ENCODE measurements at places on chromosomes 1 and 21.

DNA sequence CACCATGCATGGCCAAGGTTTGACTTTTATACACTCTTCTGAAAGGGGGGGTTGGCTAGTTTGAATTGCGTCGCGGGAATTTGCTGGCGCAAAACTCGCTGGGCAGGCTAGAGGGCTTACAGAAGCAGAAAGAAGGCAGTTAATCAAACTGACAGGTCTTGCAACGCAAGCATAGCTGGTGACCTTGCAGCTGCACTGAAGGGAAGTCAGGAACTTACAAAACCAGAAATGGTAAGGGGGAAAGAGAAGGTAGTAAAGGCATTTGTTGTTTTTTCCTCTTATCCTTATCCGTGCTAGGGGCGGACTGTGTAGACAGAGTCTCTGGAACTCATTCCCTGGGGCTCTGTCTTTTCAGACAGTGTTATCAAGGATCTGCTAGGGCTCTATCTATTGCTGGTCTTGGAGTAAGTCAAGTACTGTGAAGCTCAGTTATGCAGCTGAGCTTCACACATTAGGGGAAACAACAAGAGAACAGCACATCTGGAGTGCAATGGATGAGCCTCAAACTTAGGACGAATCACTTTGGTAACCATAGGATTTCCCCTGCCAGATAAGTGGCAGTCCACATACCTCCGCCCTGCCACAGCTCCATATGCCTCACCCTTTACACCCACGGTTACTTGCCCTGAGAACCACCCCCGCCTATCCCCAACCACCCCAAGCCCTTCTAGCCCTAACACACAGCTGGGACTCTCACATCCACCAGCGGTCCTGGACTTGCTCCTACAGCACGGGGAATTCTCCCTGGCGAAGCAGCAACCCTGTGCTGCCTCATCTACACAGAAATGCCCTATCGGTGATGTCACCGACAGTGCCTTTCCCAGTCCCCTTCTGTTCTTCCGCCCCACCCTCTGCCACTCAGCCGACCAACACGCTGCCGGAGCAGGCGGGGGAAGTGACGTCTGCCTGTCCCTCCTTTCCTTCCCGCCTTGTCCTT, 251.4 kb downstream of the FAM72C start:
- no peak for DNase-seq

DNA sequence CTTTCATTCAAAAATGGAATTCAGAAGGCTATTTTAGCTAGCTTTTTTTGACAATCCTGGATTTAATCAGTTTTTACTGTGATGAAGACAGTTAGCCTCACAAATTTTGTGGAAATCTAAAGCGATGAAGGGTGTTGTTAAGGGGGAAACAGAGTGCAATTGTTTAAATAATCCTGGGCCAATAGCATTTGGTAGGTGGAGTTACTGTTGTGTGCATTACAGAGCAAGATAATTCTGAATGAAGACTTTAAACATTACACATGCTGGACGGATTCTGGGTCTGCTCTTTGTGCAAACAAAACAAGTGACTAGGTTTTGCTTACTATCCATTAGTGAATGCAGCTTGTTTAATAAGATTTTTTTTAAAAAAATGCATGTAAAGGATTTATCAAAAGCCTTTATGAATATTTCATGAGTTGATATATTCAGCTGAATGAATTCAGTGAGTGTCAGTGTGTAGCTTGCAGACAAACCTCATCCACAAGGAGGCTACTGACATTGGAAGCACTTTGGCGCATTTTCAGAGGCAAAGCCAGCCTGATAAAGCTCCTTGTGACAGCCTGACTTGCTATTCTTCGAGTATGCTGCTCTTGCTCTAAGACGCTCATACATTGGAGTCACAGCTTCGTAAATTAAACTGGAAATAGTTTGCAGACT, 199.6 kb downstream of the PDE4B start:
- no peak for DNase-seq

DNA sequence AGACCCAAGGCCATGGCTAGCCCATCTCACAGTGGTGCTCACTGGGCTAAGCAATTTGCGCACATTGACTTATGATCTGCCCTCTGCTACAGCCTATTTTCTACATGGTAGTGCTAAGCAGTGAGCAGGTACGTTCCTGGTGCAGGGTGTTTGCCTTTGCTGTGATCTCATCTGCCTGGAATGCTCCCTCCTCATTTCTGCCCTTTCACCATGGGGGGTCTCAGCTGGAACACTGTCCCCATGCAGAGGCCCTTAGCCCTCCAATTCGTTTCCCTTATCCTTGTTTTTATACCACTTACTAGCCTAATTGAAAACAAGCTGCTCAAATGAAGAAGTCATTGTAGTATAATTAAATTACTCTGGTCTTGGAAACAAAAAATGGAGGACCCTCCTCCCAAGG, 2.0 kb upstream of the B3GALT5 start:
- no peak for DNase-seq

- no peak for DNase-seq
Observed at GRCh38 chr1:91944087-91944486, 5.1 kb upstream of the BRDT start.

GRCh38 chr1:28236656-28237322, 865 bp downstream of the ATP5IF1 start:
- no peak for DNase-seq
